ENCODE measurements at places on chromosomes 1 and 21.

DNA sequence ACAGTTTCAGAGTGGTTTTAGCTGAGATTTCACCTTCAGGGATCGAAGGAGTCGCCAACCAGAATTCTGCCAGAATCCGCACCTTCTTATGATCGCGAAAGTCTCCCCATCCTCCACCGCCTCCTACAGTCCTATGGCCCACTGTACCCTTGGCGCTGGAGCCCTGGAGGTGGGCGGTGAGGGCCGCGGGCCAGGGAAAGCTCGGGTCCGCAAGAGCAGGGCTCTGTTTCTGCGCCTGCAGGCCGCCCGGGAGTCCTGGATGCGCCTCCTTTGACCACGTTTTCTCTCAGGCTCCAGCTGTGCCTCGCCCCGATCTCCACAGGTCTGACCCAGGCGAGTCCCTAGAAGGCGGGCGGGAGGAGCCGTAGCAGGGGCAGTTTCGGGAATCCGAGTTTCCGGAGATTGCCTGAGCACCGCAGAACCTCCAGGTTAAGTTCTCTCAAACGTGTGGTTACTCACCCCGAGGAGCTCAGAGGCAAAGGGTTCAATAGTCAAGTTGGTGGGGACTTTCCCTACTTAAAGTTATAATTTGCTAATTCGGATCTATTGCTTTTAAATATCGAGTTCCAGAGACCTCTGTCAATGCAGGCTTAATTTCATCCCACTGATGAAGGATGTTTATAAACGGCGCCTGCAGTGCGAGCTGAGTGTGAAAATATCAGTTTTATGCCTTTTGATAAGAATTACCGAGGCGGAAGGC lies 3.2 kb upstream of the LHX8 start:
- no peak for DNase-seq

GRCh38 chr1:214332946-214333798 lies 52.2 kb downstream of the SMYD2 start:
- DNase-seq = no peak

DNA sequence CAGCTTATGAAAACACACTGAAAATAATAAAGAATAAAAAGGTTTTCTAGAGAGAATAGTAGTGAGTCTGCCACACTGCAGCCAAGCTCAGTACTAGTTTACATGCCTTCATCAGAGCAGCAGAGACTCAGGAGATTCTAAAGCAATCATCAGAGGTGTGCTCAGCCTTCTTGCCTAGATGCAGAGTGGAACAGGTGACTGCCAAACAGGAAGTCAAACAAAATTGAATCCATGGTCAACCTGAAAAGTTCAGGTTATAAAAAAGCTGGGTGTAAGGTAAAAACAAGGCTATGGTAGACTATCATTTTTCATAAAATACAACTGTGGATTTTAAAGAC lies 165.3 kb upstream of the C1orf105 start:
- no peak for DNase-seq

GRCh38 chr21:38888991-38889561 lies 83.3 kb downstream of the ETS2 start:
- DNase-seq = no peak

Measured in stimulated activated CD8-positive, alpha-beta memory T cell treated with anti-CD3 and anti-CD28 coated beads, Interleukin-2, amount 100 ng/mL, for 1 hour (primary cell).